ENCODE measurements at places on chromosomes 11 and 22.

DNA sequence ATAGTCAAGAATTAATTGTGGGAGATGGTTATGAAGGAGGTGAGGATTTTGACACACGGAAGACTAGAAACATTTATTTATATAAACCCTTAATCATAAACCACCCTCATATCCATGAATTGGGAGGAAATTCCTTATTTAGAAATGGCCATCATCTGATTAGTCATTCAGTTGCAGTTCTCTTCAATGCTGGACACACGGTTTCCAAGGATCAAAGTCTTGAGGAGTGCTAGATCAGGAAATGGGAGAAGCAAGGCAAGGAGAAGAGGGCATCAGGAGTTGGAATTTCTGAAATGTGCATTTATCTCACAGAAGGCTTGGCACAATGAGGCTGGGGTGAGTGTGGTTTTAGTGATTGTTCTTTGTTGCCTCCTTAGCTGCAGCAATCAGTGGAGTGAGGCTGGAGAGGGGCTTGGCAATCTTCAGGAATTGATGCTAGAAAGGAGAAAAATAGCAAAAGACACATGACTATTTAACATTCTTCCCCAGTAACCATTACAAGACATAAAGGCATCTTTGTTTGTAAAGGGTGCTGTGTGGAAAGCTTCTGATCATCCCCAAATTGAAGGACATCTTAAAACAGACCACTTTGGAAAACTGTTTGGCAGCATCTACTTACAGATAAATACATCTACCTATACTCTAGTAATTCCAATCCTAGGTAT lies 21.6 kb upstream of the GDPD4 start:
- DNase-seq = no peak

DNA sequence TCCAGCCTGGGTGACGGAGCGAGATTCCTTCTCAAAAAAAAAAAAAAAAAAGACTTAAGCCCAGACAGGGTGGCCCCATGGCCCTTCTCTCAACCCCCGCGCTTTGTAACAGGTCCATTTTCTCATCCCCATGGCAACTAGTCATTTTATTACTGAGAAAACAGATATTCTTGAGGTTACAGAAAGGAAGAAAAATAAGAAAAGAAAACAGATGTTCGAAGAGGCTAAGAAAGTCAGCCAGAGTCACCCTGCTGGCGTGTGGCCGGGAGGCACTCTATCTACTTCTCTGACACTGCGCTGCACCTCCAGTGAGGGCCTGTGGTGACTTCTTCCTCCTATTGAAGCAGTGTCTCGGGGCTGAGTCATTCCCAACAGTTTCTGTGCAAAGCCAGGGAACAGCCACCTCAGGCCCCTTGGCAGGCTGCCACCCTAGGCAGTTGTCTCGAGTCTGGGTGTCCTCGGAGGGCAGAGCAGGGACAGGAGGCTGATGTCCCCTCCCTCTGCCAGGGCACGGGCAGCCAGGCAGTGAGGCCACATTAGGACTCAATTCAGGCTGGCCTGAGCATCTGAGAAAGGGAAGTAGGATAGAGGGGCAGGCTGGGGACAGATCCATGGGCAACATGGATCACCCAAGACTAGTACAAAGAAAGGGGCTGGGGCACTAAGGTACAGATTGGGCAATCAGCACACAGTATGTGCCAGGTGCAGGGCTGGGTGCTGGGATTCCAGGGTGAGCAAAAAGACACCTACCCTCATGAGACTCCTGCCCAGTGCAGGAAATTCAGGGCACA lies 16.4 kb upstream of the SYVN1 start:
- DNase-seq = peak; percentile 23

DNA sequence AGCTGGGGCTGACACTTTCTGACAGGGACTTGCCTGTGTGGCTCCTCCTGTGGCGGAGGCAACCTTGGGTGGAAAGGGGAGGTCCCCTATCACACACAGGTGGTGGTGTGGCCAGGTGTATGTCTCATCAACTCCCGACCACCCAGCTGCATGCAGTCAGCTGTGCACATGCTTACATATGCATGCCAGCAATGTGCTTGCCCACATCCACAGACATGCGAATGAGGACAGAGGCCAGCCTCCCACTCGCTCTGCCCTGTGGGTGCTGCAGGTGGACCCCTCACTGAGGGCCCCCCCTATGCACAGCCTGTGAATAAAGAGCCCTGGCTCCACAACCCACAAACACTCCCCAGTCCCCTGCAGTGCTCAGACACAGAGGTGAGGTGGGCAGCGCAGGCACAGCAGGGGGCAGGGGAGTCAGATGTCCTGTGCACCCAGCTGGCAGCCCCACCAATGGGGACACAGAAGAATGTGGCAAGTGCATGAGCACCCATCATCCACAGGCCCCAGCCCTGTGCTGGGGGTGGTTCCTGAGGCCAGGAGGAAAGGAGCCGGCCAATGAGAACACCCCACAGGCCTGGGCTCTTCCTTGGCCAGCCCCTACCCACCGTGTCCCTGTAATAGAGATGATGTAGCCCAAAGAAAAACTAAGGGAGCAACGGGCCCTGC lies 9.5 kb downstream of the GNB1L start:
- DNase-seq = no peak

GRCh38 chr11:78325274-78325781 lies 92.3 kb downstream of the GAB2 start:
- no peak for DNase-seq

DNA sequence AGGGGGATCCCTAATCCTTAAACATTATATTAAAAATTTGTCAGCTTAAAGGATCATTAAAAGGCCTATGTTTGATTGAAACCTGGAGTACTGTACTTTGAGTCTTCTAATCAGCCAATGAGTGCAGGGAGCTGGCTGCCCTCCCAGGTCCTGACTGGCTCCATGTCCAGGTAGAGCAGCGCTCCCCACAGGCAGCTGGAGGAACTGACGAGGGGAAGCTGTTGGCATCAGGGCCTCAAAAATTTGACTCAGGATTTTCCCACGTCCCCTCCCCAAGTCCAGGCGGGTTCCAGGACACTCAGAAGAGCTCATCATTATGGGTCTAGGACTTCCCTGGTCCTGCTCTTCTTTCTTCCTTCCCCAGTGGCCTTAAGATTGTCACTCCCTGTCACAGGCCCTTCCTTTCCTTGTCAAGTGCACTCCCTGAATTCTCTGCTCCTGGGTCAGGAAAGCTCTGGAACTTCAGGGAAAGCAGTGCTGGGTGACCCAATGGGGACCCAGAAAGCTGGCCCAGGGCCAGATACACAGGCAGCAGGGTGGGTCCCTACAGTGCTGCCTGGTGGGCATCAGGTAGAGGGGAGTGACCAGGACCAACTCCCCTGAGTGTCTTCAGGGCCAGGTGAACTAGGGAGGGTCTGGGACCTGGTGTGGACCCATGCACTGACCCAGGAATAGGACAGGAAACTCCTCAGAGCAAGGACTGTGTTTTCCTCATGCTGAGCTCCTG lies 65.5 kb downstream of the GGTLC2 start:
- DNase-seq = no peak

GRCh38 chr11:11942668-11943067 lies 65.8 kb downstream of the DKK3 start:
- no peak for DNase-seq

- DNase-seq = no peak
These were observed 434.5 kb upstream of the B3GAT1 start for GRCh38 chr11:134846328-134847082.

- no peak for DNase-seq
These were observed 45.4 kb downstream of the WNT11 start for GRCh38 chr11:76160856-76161255.

- DNase-seq = peak; percentile 88
These were observed 45.0 kb downstream of the OR4D9 start for GRCh38 chr11:59556115-59556916.

GRCh38 chr11:35281169-35281688 lies 138.1 kb downstream of the SLC1A2 start:
- no peak for DNase-seq

DNA sequence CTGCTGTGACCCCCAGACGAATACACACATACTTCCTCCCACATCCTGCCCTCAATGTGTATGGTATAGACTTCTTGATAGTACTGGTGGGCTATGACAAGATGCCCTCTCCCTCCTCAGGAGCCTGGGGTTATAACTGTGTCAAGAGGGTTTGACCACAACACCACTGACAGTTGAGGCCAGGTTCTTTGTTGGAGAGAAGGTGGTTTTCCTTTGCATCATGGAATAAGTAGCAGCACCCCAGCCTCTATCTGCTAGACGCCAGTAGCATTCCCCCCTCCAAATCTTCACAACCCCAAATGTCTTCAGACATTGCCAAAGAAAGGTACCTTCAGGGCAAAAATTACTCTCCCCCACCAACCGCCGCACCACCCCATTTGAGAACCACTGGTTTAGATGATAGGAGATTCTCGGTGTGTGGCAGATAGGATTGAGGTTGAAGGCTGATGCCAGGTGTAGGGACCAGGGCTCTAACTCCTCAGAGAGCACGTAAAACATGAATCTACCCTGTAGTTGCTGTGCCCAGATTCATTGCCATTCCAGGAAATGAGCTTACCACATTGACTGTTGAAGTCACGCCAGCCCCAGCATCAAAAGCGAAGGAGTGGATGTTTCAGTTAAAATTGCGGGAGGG lies 5.5 kb upstream of the MYO18B start:
- DNase-seq = no peak

DNA sequence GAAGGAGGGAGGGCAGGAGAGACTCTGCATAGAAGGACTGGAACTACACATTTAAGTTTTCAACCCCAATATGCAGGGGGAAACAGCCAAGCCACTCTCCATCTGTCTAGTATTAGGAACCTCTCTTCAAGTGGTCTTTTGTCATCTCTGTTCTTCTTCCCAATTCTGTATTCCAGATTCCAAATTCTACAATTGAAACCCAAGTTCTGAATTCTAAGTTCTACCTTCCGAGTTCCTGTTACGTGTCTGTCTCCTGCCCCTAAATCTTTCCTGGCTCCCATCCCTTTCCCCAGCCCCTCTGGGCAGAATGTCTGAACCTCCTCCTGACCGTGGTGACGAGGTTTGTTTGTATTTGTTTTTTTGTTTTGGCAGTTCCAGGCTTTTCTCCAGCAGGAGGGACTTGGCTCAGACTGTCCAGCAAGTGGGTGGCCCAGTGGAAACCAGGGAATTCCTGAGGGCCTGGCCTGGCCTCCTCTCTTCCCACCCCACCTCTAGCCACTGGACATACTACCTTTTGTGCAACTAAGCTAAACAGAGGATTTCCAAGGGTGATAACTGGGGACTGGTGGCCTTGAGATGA lies 1.6 kb upstream of the THOC5 start:
- no peak for DNase-seq

- no peak for DNase-seq
These were observed 4461.3 kb upstream of the OR11H1 start for GRCh38 chr22:11066458-11067285.

GRCh38 chr22:48492366-48493320 lies 1335.0 kb downstream of the BRD1 start:
- peak; percentile 67 for DNase-seq

DNA sequence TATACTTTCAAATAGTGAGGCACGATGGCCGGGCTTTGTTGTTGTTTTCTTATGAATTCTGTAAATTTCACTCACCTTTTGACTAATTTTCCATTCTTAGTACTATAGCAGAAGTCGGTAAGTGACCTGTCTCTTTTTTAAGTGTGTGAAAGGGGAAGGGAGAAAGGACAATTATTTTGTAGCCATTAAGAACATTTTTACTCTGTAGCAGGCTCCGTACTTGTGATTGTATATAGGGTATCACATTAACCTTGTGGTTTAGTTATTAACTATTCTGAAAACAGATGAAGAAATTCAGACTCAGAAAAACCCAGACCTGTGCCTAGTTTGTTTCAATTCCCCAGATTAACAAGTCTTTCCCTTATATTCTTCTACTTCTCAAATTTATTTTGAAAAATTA lies 78.7 kb downstream of the CASP12 start:
- DNase-seq = no peak

GRCh38 chr11:113161711-113162591 lies 152.4 kb upstream of the TTC12 start:
- peak; percentile 97 for DNase-seq

DNA sequence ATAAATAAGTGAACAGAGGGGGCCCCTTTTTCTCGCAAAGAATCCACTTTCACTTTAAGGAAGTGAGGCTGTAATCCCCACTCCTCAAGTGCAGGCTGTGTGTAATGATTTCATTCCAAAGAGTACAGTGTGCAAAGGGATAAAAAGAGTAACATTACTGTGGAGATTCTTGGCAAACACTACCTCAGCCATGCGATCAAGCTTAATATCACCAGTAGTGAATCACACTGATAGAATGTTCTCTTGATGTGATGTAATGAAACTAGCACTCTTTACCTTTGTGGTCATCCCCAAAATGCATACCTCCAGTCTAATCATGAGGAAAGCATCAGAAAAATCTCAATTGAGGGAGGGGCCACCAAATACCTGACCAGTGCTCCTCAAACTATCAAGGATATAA lies 246.1 kb upstream of the CHORDC1 start:
- DNase-seq = no peak
